ENCODE measurements at places on chromosomes 1 and 21.

GRCh38 chr1:56491441-56491840 lies 87.9 kb downstream of the PLPP3 start:
- DNase-seq: no peak

DNA sequence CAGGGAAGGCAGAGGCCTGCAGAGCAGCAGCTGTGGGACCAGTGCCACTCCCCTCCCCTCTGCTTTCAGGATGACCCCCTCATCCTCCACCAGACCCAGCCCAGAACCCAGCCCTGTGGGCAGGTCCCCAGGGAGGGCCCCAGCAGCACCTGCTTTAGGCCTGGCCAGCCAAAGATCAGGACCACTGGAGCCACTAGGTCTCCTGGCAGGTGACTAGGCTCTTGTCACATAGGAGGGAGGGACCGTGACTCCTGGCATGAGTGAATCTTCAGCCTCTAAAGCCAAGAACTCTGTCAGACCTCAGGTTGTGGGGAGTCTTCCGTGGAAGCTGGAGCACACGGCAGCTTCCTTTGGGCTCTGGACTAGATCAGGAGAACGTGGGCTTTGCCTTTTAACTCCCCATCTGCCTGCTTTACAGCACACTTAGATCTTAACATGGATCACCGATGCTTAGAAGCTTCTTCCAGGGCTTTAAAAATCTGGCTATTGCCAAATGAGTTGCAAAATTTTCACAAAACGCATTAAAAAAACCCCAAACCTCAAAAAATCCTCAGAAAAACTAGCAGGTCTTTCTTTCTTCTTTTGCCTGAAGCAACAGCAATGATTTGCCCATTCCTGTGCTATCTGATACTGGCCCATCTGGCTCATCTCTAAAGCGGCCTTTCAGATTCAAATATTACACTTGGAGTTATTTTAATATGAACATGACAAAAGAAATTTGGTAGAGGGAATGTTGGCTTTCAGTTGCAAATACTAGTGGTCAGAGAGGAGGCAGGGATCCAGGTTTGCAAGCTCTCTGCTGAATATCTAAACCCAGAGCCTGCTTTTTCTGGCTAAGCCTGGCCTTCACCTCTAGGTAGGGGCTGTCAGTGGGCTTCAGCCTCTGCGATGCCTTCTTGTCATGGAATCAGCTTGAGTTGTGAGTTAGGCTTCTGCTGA lies 235.2 kb downstream of the SDCCAG8 start:
- DNase-seq: no peak

DNA sequence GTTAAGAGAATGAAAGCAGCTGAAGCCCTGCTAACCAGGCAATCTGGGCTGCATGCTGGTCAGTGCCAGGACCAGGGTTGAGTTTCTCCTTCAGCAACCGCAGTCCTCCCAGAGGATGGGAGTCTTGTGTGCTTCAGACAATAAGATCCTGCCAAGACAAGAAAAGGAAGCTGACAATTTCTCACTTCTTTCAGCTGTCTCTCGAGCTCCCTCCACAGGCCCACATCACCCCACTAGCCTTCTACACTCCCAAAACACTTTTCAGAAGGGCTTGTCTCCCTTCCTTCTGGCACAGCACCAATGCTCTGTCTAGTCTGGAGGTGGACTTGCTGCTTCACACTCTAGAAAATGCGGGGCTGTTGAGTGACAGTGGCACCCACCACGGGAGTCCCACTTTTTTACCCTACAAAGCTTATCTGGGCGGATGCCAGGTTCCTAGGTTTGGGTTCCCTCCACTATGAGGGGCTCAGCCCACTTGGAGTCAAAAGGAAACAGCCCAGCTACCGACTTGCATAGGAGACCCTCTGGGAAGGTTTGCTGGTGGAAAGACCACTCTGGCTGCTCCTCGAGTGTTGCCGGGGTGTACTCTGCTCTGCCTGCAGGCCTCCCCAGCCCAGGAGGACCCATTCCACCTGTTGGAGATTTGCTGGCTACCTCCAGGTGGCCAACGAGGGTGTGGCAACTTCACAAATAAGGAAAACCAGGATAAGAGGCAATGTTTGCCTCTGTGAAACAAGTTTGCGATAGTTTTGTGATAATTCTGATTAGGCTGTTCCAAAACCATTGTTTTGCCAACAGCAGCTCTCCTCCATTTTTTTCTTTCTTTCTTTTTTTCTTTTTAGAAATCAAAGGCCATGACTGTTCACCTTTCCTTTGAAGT lies 68.9 kb downstream of the TENT5C start:
- DNase-seq: no peak

GRCh38 chr1:160085686-160086455 lies 4.5 kb downstream of the KCNJ9 start:
- peak; percentile 82 for DNase-seq

- no peak for DNase-seq
These were observed 52.0 kb upstream of the SMYD2 start for GRCh38 chr1:214228976-214229375.

GRCh38 chr21:34639882-34640788 lies 25.2 kb upstream of the RCAN1 start:
- no peak for DNase-seq

GRCh38 chr21:37675202-37675801 lies 241.0 kb downstream of the KCNJ6 start:
- peak; percentile 9 for DNase-seq

DNA sequence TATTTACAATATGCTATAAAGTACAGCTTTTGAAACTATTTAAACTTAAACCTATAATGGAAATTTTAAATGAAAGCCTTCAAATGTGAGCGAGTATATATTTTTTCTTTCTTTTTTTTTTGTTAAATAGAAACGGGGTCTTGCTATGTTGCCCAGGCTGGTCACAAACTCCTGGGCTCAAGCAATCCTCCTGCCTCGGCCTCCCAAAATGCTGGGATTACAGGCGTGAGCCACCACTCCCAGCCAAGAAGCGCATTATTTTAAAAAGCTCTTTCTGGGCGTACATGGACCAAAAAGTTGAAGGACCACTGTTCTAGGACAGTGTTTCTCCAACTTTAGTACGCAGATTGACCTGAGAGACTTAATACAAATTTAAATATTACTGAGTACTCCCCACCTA lies 87.5 kb downstream of the TRIM33 start:
- no peak for DNase-seq

DNA sequence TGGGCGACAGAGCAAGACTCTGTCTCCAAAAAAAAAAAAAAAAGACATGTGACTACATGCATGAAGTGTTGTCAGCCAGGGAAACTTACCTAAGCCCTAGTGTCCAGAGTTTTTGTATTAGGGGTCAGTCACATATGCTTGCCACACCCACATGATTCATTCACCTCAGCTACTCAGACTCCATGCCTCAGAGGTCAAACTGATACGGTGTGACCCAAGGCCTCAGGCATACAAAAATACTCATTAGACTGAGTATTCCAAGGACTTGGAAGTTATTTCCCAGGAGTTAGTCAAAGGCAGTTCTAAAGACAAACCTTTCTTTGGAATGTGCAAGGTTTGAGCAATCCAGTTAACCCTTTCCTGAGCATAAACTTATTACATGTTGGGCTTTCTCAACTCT lies 6.3 kb upstream of the TRIM33 start:
- DNase-seq: no peak

GRCh38 chr1:83931658-83932253 lies 67.2 kb downstream of the TTLL7 start:
- DNase-seq: peak; percentile 39

DNA sequence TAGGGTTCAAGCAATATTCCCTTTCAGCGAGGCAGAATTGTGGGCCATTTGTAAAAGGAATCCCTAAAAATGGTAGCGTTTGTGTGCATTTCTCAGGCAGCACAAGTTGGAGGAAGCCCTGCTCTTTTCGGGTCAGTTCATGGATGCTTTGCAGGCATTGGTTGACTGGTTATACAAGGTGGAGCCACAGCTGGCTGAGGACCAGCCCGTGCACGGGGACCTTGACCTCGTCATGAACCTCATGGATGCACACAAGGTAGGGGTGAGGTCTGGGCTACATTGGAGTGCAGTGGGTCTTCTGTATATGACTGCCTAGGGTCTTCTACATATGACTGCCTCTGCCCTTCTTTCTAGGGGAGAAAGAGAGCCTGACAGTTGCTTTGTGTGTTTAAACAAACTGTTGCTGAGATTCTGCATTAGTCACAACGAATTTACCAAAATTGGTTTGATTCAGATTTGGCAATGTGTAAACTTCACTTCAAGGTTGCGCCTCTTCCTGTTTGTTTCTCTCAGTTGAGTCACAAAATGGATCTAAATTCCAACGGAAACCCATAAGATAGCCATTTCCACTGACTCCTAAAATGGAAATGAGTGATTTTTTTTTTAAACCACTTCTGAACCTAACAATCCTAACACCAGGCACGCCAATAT lies 40.4 kb upstream of the BMP8A start:
- DNase-seq: no peak

DNA sequence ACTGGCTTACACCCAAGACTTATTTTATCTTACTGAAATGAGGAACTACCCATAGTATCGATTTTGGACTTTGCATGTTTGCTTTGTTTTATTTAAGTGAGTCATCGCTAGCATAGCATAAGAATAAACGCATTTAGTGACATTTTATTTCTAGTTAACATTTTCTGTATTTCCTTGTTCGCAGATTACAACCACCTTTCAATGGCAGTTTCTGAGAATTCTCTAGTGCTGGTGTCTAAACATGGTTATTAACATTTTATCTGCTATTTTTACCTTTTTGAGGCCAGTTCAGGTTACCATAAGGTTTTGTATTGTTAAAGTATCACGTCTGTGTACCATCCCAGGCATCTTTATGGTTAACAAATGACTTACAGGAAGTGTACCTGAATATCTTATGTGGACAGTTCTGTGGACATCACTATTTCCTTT lies 24.5 kb downstream of the EEIG2 start:
- DNase-seq: no peak

- DNase-seq: no peak
These were observed 43.2 kb downstream of the PHACTR4 start for GRCh38 chr1:28412731-28413130.
